ENCODE measurements at places on chromosomes 16 and 17. TPM values are rescaled to one million over a fixed set of nuclear protein-coding genes. Genes with fewer than 3 reads are reported as not detected.
A peak's percentile ranks its signal among the peaks of the same experiment; 100 is the strongest.

DNA sequence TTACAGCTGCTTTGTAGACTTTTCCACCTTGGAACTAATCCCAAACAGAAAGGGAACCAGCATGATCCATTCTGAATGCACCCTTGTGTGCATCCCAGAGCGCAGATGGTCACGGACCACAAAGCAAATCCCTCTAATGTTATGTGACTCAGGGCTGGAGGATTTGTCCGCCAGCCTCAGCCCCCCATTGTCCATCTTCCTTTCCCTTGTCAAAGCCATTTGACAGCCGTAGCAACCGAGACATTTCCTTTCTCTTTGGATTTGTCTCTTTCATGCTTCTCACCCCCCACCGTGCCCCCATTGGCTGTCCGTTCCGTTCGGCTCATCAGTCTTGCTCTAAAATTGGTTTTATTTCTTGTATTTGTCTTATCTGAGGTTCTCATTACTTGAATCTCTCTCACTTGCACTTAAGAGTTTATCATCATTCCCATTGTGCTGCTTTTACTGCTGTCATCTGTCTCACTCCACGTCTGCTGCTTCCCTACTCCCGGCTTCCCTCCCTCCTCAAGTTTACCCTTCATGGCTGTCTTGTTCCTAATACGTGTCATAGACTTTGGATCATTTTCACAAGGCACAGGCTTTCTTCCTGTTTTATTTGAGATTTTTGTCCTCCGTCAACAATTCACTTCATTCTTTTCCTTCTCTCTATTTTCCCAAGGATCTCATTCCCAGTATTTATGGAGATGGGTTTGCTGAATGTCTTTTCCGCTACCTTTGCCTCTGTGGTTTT, 163.4 kb upstream of the ERCC4 start:
- DNase-seq, result no peak

Gene NPTX1
- total RNA-seq, result 0.53 TPM

DNA sequence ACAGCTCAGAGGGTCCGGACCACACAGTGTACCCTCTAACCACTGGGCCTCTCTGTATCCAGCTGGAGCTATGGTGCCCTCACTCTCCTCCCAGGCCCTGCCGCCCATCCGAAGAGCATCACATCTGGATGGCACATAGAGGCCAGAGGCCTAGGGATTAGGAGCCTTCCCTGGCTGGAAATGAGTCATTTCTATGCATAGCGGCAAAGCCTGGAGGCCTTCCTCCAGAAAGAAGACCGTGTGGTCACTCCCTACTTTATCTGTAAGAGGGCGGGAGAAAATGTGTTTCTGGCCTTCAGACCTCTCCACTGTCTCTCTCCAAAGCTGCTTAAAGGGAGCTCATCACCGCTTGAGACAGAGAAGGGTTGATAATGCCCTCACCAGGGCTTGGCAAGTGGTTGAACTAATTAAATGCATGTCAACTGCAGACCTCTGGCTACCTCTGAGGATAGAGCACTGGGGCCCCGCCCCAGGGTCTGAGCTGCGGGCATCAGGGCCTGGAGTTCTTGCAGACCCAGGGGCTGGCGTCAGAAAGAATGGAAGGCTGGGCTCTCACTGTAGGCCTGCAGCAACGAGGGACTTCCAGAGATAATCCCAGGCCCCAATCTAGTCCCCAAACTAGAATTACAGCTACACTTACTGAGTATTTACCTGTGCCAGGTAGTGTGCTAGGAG, 122.2 kb downstream of the IRX5 start:
- no peak for DNase-seq

DNA sequence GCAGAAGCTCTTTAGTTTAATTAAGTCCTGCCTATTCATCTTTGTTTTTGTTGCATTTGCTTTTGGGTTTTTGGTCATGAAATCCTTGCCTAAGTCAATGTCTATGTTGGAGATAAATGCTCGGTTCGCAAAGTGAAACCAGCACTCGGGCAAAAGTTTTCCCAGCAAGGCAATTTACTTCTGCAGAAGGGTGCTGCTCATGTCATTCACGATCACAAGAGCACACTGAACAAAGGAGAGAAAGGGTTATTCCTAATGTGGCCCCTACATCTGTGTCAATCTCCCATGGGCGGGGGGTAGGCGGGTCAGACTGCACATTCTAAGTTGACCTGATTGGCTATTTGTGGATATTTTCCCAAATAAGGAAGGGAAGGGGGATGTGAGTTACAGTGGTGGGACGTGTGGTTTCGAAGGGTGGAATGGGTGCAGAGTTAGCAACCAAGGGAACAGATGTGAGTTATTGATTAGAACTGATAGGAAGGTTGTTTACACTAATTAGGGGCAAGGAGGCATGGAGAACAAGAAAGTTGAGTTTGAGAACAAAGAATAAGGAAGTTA, 23.0 kb downstream of the ATF7IP2 start:
- DNase-seq, result peak; percentile 10

DNA sequence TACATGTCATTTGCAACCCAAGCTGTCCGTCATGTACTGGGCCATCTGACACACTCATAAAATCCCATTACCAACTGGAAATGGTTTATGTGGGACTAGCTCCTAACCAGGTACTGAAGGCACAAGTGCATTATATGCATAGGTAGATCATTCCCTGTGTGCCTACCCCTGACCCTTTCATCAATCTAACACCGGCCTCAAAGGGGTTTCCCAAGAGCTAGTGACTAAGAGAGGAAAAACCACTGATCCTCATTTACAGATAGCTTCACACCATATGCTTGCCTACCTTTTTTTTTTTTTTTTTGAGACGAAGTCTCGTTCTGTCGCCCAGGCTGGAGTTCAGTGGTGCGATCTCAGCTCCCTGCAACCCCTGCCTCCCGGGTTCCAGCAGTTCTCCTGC, 449.8 kb downstream of the SLC39A11 start:
- no peak for DNase-seq

GRCh38 chr17:48626245-48627117, at the start of gene HOXB9:
Gene HOXB9, minus strand, starts transcription at chr17:48626358. Its CDS starts 89 bp downstream, at chr17:48626269.
- DNase-seq, result peak; percentile 77

Gene SLC38A7
- total RNA-seq, result 20.3 TPM

Gene TAC4
- total RNA-seq, result not detected

GRCh38 chr16:76278086-76278485, 885 bp downstream of the CNTNAP4 start:
- no peak for DNase-seq

DNA sequence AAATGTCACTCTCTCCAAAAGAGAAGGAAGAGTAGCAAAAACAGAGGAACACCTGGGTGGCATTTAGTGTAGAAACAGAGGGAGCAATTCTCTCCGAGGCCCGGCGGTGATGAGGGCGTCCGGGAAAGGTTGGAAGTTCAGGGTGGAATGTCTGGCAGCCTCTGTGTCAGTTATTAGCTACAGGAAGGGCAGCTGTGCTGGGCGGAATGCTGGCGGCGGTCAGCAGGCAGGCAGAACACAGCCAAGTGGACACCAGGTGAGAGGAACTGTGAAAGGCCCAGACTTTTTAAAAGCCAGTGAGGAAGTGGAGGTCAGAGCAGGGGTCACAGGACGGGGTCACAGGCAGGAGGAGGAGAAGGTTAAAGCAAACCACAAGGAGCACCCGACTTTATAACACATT, 238.1 kb downstream of the NTN1 start:
- DNase-seq, result no peak

DNA sequence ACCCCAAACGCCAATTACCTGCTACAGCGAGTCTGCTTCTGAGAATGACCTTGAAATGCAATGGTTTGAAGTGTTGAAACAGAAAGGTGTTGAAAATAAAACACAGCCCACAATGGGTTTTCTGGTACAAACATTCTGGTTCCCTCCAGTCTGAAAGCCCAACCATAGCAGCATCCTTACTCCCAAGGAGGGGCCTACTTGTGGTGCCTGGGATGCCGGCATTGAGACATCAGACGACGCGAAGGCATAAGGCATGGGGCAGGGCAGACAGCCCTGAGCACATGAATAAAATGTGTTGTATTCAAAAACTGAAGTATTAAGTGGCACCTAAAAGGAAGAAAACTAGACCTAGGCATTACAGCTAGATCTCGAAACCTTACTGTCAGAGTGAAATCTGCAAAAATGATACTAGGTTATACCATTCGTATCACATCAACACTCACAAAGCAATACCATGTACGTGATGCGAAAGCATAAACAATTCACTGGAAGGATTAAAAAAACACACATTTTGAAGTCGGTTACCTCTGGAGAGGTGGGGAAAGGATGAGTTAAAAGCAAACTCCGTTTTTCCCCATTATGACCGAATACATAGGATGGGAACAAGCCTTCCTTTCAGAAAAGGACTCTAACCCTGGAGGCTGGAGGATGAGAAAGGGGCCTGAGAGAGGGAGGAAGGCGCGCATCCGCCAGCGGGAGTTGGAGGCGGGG, 702 bp downstream of the NUDT21 start:
- DNase-seq, result peak; percentile 11

Gene LRRC37A2
- 3.4 TPM for total RNA-seq

DNA sequence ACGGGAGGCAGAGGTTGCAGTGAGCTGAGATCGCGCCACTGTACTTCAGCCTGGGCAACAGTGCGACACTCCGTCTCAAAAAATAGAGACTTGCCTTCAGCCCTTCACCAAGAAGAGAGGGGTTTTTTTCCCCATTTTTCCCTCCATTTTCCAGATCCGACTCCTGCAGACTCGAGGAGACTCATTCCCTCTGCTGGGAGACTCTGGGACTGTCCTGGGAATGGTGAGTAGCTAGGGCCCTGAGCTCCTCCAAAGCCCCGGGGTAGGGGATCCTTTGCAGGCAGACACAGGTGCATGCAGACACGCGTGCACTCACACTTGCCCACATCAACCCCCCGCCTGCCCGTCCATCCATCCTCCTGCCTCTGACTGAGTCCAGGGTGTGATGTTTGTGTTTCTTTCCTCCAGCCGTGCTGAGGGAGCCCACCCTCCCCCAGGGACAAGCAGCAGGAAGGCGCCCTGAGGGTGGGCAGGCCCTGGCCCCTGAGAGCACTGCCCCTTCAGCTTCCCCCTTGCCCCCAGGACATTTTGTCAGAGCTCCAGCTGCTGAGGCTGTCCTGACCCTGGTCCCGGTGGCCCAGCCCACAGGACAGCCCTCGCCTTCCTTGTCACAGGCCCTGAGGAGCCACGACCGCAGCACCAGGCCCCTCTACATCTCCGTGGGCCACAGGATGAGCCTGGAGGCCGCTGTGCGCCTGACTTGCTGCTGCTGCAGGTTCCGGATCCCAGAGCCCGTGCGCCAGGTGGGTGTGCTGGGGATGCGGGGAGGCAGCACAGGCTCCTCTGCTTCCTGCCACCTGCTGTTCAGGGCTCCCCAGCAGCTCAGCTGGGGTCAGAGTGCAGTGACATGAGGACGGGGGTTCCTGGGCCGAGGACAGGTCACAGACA, 10.2 kb downstream of the ENDOV start:
- no peak for DNase-seq

Gene MRPL12
- total RNA-seq, result 37.0 TPM

DNA sequence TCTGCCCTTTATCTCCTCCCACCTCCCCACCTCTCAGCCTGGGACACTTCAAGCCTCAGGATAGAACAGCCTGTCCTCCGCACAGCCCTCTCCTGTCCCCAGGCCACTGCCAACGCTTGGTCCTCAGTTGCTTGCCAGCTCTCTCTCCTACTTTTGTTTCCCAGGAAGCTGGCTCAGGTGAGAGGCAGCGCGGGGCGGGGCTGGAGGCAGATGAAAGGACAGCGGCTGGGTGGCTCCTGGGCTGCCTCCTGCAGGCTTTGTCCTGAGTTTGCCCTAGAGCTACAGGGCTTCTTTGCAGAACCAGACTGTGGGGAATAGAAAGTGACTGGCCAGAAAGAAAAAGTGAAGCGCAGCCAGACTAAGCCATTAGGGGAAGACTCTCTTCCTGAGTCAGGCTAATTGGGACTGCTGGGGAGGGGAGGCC, 48.2 kb upstream of the CDC42EP4 start:
- DNase-seq, result no peak

DNA sequence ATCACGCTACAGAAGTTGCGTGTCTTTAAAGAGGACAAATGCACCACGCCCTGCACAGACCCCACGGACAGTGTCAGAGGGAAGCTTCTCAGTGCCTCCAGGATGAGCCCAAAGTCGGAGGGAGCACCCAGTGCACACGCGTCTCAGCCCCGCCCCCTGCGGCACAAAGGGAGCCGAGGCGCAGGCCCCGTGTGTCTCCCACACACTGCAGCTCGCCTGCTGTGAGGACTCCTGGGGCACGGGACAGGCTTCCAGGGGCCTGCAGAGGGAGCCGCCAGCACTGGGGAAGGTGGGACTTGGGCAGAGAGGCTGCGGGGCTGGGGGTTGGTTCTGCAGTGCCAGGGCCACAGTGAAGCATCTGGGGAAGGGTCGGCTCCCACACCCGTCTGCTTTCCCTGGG, 77.4 kb downstream of the LMF1 start:
- no peak for DNase-seq
